ENCODE measurements at places on chromosomes 6 and 20. TPM values are rescaled to one million over a fixed set of nuclear protein-coding genes. Genes with fewer than 3 reads are reported as not detected.
A peak's percentile ranks its signal among the peaks of the same experiment; 100 is the strongest.

GRCh38 chr20:4702562-4703280 lies 19.0 kb upstream of the PRND start:
- DNase-seq, result peak; percentile 46

DNA sequence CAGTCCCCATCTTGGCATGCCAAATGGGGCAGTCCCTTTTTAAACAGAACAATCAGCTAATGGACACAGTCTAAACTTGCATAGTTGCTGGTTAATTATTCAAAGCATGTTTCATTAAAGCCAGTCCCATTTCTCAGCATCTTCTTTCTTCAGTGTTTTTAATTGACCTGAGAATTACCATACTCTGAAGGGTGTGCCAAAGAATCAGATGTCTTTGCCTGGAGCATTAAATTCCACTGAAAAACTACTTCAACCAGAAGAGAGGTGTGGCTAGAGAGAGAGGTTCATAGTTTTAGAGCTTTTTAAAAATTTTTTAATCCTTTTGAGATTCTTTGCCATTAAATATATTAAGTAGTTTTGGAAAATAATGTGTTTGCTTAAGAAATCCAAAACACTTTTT lies 37.9 kb downstream of the SLC24A3 start:
- no peak for DNase-seq

Gene TRAM2
- 11.0 TPM for total RNA-seq

Gene VIP
- total RNA-seq, result 68.0 TPM

DNA sequence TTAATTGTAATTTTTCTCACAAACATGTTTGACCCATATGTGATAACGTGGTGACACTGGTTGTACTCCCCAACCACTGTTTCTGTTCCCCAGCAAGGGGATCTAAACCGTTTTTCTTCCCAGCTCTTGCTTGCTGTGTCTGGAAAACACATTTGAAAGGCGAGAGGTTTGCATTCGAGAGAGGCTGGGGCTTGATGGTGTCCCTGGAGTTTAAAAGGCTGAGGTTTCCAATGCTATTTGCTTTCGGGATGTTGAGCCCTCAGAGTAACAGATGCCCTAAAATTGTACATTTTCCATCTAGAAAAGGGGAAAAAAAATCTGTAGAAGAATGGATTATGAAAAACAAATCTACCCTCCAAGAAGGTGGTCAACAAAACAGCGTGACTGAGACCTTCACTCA lies 35.4 kb downstream of the AKAP12 start:
- no peak for DNase-seq

Data from vagina (tissue), 2 donors.